ENCODE measurements at places on chromosomes 6 and 20.
A peak's percentile ranks its signal among the peaks of the same experiment; 100 is the strongest.

GRCh38 chr20:2399390-2399789 is 18.7 kb downstream of the TGM6 start:
- DNase-seq: no peak

DNA sequence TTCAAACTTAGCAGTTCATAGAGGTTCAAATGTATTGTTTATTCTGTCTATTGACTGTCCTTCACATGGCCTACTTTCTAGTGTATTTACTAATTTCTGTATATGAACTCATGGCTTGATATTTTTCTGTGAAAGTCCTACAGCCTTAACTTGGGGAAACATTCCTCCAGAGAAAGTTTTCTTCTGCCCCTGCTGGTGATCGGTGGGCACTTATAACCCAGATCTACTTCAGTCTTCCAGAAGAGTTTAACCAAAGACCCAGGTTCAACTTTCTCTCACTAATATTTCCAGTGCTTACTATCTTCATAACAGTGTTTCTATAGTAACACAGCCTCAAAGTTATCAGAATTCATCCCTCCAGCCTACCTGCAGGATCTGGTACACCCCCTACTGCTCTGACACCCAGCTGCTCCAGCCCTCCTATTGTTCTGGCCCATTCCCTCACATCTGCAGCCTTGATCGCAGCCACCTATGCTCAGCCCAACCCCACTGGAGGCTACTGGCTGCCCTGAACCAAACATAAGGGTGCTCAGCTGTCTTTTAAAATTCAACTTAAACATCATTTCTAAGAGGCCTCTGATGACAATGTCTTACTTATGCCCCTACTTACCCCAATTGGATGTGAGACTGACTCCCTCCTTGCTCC is 72.3 kb downstream of the TBX18 start:
- no peak for DNase-seq

DNA sequence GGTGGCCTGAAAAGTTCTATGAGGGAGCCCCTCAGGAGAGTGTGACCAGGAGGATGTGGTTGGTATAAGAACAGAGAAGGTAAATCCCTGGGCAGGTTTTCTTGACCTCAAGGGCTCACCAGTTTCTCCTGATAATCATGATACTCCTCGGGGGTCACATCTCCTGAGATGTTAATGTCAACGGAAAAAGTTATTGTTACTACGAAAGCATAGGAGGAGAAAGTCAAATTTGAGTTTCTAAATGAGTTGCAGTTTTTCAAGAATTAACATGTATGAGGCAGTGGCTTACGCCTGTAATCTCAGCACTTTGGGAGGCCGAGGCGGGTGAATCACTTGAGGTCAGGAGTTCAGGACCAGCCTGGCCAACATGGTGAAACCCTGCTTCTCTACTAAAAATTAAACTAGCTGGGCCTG is 23.4 kb downstream of the MGME1 start:
- no peak for DNase-seq

DNA sequence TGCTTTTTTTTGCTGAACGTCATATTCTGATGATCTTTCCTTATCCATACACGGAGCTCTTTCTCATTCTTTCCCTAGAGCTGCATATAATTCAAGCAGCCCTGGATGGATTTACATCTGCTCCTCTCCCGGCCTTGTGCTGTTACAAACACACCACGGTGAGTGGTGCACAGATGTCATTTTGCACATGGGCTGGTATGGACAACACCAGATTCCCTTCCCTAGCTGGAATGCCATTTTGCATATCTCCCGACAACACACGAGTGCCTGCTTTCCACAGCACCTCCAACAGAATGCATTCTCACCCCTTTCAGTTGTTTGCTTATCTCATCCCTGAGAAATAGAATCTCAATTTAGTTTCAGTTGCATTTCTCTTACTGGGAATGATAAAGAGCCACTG is 69.5 kb upstream of the AFDN start:
- peak; percentile 77 for DNase-seq

DNA sequence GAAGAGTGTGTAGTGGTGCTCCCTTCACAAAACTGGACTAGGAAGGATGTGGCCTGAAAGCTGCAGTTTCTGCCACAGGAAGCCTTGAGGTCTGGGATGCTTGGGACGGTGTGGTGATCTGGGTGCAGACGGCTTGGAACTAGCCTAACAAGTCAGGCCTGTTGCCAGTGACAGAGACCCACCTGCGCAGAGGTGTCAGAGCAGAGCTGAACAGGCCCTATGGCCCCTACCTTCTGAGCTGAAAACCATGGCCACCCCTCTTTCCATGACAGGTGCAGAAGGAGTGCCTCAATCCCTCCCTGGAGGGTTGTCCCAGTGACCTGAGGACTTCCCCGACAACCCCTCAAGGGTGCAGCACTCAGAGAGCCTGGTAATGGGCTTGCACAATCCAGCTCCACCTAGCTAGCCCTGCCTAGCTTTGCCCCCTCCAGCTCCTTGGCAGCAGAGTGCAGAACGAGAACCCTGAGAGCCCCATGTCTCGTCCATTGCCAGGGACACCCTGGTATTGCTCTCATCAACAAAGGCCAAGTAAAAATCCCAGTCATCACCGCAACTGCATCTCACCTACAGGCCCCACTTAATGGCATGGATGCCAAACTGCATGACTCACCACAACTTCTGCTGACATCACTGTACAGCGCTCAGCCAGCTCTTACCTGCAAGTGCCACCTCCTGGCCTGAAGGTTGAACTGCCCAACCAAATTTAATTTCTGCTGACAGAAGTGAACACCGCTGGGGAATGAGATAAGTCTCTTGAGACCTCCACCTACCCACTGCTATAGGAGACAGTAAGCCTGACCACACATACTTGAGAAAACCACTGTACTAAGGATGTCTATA is 563.1 kb downstream of the TFAP2A start:
- peak; percentile 14 for DNase-seq

- DNase-seq: no peak
These were observed 155.9 kb downstream of the NFATC2 start for GRCh38 chr20:51386586-51386985.

- DNase-seq: peak; percentile 93
These were observed 29.5 kb downstream of the MTHFD1L start for GRCh38 chr6:150894935-150895552.

DNA sequence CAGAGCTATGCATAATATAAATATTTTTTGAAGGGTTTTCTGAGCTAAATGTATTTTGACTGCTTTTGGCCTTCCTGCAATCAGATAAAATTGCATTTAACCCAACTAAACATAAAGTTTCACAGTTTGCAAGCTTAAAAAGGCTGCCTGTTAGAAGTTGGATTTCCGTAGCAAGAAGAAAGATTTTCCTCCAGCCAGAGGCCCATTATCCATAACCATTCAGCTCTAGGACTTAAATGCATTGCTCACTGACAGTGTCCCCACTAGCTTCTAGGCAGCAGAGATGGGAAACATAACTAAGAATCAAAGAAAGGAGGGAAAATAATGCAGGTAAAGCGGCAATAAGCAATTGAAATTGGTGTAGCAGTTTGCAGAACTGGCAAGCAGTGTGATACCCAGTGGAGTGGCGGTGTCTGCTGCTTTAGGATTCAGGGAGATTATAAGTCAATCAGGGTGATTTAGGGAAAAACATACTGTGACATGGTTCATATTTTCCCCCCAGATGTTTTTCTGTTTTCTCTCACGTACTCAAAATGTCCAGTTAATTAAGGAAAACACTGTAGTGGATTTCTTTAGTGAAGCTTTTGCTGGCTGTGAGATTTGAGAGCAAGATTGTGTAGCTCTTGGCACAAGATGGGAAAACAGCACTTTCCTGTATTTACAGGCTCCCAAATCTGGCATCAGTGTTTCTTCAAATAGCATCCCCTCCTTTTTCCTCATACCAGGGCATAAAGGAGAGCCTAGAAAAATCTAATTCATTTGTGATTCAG is 69.1 kb downstream of the CTNNBL1 start:
- DNase-seq: no peak

DNA sequence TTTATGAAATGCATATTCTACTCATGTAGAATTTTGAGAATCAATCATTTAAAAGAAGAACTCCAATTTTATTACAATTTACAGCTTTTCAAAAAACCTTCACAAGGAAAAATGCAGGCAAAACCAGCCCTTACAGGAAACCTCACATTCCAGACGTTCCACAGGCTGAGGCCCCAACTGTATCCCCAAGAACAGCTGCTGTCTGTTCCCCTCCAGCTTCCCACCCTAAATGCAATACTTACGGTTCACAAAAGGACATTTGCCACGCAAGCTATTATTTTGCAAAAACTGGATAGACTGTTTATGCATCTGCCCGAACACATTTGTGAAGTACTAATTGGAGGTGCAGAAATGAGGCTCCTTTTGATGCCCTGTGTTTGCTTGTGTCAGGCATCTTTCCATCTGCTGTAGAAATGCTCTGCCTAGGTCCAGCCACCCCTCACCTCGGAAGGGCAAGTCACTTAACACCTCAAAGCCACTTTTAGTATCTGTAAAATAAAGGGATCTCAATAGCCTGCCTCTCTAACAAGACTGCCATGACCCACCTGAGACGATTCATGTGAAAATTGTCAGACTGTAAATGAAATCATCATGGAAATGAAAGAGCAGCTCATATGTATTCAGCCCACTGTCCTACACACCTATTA is 26.5 kb downstream of the PDE10A start:
- no peak for DNase-seq

- no peak for DNase-seq
These were observed 6.1 kb downstream of the CCDC167 start for GRCh38 chr6:37493661-37493995.

DNA sequence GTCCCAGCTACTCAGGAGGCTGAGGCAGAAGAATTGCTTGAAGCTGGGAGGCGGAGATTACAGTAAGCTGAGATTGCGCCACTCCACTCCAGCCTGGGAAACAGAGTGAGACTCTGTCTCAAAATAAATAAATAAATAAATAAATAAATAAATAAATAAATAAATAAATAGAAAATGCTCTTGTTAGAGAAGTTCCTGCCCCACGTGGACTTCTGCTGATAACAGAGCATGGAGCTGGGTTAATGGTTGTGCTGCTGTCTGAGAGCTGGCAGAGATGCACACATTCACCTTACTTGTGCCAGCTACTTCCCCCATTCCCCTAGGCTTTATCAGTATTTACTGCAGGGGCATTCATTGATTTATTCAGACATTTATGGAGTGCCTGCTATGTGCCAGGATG is 155.2 kb upstream of the KCNG1 start:
- no peak for DNase-seq

DNA sequence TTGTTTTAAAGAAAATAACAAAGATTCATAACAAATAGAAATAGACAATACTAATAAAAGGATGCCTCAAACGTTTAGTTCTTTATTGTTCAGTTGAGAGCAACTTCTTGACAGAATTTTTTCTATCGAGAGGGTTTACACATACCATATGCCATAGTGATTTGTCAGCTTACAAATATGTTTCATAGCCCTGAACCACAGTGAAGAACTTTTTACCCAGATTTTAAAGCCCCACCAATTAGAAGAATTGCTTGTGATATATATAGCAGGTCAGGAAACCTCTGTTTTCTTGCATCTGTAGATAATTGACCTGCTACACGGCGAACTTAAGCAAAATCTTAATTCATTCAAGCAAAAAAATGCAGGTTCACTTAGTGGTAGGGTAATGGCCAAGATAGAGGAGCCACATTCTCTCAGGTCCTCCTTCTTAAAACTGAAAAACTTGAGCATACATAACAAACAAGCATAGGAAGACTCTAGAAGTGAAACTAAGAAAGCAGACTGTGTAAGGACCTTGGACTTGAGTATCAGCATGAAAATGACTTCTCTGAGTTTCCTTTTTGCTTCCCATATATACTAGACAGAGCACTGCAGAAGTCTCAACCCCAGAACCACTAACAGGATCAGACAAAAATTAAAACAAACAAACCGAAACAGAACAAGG is 39.5 kb downstream of the CRISP1 start:
- DNase-seq: no peak

DNA sequence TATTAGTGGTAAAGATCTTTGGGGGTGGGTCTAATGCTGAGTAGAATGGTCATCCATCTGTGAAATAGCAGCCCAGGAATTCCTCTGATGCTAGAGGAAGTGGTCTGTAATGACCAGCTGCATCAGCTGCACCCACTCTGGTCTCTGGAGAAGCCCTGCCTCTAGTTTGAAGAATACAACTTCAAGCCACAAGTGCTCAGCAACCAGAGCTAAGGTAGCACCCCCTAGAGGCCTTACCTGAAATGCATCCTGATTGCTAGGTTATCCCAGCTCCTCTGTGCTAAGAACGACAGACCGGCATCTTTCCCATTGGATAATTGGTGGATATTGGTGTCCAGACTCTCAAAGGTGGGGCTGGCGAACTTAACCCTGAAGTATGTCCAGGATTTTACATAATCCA is 58.2 kb downstream of the DNAH8 start:
- peak; percentile 24 for DNase-seq

DNA sequence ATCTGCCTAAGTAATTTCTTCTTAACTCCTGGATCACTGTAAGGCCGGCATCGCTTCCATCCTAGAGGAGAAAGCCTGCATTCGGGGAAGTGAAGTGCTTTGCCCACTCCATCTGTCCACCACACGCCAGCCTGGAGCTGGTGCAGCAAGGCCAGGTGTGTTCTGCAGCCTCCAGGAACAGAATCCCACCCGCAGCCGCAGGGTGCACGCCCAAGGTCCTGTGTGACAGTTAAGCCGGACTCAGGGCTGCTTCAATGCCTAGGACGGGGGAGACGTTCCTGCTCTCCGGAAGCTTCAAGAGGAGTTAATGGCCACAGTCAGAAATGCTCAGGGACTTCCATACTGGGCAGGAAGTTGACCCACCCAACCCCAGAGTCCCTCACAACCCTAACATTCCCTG is 86.1 kb upstream of the QKI start:
- DNase-seq: no peak

GRCh38 chr6:34284563-34285447 is 36.0 kb upstream of the SMIM29 start:
- peak; percentile 78 for DNase-seq

DNA sequence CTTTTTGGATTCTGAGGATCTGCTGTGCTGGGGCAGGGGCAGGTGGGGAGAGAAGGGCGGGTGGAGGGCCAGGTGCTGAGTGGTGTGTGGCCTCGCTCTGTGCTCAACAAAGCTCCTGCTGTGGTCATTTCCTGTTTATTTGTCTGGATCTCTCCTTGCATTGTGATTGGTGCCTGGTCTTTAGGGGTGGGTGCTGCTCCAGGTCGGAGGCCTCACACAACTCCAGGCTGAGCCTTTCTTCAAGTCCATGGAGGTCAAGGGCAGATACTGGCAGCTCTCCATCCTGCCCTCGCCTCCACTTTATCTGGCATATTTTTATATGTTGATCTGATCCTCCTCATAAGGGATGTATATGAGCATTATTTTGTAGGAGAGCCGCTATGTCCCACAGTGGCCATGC is 36.2 kb downstream of the HLA-F start:
- no peak for DNase-seq

- DNase-seq: no peak
These were observed 1.1 kb downstream of the FNDC1 start for GRCh38 chr6:159170333-159170672.

GRCh38 chr20:33675136-33675959 is 1.1 kb upstream of the NECAB3 start:
- no peak for DNase-seq

Data from NCI-H524 (cell line).